ENCODE measurements at places on chromosomes 4 and X.

GRCh38 chr4:123325241-123325681, 71.3 kb upstream of the SPRY1 start:
- no peak for DNase-seq

DNA sequence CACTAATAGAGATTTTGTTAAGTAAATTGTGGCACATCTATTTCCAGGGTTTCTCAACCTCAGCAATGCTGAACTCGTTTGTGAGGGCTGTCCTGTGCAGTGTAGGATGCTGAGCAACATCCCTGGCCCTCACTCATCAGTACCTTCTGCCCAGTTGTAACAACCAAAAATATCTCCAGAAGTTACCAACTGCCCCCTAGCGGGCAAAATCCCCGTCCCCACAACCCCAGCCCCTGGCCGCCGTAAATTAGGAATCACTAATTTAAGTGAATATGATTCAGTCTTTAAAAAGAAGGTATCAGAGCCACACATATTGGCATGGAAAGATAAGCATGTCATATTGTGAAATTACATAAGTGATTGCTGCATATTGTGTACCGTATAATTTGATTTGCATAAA, 123.4 kb downstream of the ASB9 start:
- DNase-seq, result no peak

DNA sequence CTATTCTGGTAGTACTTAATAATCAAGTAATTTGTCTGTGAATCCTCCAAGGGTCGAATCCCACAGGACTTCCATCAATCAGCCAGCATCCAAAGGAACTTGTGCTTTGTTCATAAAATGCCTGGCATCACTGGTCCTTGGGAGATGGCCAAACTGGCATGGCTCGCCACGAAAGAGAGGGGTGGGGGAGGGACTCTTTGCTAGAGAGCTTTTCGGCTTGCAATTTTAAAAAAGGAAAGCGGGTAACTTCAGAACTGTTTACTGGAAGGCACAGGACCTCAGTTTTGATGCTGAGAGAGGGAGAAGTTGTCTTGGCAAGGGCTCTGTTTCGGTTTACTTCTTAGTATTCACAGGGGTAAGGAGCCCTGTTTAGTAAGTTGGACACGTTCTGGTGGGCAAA, 79.4 kb upstream of the FHL1 start:
- no peak for DNase-seq

- no peak for DNase-seq
Observed at GRCh38 chrX:148530464-148531077, 30.2 kb downstream of the AFF2 start.

DNA sequence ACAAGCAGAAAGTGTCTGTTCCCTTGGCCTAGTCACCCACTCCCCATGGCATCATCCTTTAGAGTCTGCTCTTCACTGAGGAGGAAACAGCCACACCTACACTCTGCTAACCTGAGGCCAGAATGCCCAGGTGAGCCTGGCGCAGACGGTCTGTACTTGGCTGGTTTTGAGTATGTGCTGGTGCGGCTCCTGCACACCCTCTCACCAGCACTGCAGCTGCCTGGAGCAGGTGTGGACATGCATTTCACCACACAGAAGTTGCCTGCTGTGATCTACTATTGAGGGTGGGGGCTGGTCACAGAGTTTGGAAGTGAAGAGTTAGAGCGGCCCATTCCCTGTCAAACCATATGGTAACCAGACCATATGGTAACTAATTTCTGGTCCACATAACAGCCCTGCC, 39.5 kb downstream of the KANTR start:
- DNase-seq, result no peak

DNA sequence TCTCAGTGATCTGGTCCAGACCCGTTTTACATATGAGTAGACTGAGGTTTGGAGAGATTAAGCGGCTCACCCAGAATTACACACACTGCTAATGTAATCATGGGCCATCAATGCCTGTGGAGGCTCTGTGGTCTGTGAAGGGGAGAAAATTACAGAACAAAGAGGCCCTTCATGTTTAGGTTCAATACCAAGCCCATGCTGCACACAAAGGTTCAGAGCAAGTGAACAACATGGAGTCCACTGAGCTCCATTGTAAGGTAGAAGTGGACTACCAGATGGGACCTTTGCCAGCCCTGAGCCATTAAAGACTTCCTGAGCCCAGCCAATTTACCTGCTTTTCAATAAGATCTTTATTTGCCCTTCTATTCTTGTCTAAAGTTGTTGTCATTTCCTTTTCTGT, 109.8 kb downstream of the LUZP4 start:
- no peak for DNase-seq

GRCh38 chr4:86274642-86275041, 85.2 kb downstream of the MAPK10 start:
- no peak for DNase-seq

DNA sequence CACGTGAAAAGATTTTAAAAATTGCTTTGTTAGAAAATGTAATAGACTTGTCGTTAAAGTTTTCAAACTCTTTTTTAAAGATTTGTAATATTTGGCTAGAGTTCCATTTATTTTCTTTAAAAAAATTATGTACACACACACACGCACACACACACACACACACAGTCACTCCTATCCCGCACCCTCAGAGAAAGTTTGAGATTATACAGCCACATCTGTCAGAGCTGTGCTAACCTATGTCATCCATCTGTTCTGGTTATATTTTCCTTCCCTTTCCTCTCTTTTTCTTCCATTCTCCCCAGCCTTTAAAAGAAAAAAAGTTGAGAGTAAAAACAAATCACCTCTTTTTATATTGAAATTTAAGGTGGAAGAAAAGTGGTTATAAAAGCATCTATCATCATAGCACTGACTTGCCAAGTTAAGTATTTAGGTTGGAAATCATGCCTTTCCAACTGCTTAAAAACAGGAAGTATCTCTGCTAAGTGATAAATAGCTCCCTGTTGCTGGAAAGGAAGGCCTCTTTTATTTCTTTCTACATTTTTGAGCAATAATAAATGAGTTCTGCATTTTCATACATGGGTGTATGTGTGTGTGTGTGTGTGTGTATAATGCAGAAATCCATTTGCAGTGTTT, 163.3 kb upstream of the SPRY1 start:
- DNase-seq, result no peak

GRCh38 chr4:106160560-106160959, 155.4 kb downstream of the TBCK start:
- no peak for DNase-seq

- no peak for DNase-seq
Observed at GRCh38 chr4:133887723-133888122, 313.9 kb downstream of the PABPC4L start.

DNA sequence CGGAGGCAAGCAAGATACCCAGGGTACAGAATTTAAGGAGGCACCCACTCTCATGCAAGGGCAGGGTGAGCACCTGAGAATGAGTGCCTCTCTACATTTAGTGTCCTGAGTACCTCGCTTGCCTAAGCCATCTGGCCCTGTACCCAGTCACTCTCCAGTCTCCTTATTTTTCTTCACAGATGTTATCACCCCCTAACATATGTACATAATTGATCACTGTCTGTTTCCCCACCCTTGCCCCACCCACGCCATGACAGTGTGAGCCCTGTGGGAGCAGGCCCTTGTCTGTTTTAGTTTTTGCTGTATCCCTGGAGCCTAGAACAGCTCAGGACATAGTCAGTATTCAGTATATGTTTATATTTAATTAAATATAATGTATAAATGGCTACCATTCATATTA, 113.6 kb downstream of the SPRY1 start:
- DNase-seq, result no peak
